NCI-H1694 (cell line): ENCODE measurements at places on chromosomes 7 and 10.
A peak's percentile ranks its signal among the peaks of the same experiment; 100 is the strongest.

DNA sequence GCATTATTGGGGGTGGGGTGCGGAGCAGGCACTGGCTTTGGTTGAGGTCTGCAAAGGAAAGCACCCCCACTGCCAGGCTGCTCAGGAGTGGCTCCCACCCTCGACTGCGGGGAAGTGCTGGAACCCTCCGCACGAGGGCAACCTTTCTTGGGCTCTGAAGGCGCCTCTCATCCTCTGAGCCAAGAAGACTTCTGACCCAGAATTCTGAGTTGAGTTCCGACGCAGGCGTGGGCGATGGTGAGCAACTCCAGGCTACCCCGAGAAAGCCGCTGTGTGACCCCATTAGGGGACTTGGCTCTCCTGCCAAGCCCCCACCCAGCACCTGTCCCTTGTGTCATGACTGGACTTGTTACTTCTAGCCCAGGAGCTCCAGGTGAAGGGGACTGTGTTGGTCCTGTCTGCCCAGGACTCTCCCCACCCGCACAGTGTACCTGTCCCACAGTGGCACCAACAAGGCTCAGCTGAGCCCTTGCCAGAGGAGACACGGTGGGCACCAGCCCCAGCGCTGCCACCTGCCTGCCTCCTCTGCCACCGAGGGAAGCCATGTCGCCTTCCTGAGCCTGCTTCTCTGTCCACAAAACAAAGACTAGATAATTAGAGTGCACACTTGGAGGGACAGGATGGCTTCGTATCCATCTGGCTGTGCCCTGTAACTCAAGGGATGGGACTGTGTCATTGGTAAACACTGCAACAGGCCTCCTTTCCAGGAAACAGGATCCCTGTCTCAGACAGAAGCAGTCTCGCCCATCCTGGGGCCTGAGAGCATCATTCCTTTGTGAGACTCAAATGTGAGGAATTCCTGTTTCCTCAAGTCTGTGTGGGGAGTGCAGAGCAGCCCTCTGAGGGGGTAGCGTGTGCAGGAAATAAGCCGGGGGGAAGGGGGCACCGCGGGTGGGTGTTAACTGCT lies 128.8 kb downstream of the LHPP start:
- DNase-seq, result no peak

DNA sequence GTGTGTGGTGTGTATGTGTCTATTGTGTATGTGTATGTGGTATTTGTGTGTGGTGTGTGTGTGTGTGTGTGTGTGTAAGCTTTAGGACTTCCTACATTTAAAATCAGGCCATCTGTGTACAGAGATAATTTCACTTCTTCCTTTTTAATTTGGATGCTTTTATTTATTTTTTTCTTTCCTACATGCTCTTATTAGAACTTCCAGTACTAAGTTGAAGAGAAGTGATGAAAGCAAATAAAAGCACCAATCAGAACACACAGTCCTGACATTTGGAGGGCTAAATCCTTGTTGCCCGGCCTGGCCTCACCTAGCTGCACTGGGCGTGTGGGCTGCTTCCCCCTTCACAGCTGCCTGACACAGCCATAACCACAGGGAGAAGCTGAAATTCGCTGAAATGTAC lies 3.8 kb upstream of the MRC1 start:
- no peak for DNase-seq

GRCh38 chr10:124464028-124464965 lies 2.7 kb downstream of the LHPP start:
- DNase-seq, result no peak

GRCh38 chr10:91006001-91006751 lies 85.3 kb upstream of the ANKRD1 start:
- peak; percentile 46 for DNase-seq

- no peak for DNase-seq
These were observed 288.0 kb upstream of the LRGUK start for GRCh38 chr7:133839121-133839520.

DNA sequence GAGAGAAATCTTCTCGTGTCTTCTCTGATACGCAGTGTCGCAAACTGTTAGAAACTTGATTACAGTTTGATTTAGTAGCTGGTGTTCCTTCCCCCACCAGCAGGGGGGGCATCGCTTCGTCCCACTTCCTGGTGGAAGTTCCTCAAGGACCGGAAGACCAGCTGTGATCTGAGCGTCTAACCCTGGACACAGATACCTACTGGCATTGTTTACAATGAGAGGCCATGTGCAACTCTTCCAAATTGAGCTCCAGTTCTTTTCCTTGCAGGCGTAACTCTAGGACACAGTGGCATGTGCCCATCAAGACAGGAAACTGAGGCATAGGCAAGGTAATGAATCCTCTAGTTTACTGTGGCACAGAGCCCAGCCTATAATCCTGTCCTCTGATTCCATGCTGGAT lies 219.0 kb downstream of the CCDC3 start:
- peak; percentile 3 for DNase-seq

DNA sequence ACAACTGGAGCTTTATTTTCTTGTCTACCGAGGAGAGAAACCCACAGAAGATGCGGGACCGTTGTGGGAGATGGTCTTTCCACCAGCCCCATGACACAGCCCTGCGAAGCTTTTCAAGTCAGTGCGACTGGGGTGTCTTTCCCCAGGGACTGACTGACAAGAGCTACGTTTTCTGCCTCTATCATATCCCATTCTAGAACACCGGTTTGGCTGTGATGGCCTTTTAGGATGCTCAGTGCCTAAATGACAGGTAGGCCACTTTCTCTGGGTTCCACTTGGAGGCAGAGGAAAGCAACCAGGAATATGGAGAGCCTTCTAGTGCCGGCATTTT lies 16.9 kb downstream of the SLC13A4 start:
- no peak for DNase-seq

DNA sequence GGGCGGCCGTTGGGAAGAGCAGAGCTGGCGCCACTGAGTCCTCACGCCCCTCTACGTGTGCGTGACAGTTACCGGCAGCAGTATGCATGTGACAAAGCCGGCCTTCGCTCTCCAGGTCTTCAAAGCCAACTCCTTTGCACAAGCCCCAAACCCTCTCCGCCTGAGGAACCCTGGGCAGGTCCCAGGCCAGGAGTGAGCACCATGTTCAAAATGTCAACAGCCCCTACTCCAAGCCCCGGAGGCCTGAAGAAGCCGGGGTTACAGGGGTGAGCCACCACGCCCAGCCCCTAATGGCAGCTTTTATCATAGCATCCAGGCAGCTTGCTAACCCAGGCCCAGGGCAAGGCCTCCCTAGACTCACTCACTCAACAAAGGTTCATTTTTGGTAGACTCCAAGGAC lies 70.8 kb downstream of the OAT start:
- no peak for DNase-seq

DNA sequence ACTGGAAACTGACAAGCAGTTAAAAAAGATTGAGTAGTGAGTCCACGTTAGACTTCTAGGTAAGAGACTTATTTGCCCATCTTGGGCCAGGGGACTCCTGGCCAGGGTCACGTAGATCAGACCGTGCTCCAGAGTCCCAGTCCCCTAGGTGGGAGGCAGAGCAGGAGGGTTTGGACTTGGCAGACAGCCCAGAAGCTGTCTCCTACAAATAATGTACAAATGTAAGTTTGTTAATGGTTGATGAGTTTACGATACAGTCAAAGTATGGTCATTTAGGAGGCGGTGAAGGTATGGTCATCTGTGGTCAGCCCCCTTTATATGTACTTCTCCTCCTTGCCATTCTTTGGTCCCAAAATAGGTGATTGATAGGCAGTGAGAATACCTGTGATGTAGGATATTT lies 28.2 kb downstream of the INPP5F start:
- no peak for DNase-seq

GRCh38 chr10:100912013-100912604 lies 654 bp upstream of the SLF2 start:
- peak; percentile 33 for DNase-seq

DNA sequence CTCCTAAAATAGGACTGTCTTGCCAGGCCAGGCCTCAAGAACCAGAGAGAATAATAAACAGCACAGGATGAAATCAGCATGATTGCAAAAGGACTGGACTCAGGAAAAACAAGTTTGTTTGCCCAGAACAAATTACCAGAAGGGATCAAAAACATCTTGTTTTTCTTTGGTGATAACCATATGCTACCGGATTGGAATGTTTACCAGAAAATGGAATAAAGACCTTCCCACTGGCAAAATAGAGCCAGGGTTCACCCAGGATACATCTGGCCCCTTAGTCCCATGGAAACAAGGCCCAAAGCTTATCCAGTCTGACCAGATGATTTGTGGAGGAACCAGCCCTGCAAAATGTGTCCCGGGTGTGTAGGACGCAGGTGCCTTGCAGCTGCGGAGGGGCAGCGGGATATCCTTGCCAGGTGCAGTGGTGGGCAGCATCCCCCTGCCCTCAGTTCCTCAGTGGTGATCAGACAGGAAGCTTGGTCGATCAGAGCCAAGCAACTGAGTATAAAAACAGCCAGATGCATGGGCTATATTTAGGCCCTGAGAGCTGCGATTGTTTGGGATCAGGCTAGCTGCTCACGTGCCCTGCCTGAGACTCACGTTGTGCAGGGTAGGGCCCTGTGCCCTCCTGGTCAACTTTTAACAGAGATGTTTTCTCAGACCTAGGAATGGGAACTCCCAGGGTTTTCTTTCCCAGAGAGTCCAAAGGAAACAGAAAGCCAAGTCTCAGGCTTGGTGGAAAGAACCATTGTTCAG lies 4.6 kb upstream of the ZNF22 start:
- DNase-seq, result peak; percentile 12

DNA sequence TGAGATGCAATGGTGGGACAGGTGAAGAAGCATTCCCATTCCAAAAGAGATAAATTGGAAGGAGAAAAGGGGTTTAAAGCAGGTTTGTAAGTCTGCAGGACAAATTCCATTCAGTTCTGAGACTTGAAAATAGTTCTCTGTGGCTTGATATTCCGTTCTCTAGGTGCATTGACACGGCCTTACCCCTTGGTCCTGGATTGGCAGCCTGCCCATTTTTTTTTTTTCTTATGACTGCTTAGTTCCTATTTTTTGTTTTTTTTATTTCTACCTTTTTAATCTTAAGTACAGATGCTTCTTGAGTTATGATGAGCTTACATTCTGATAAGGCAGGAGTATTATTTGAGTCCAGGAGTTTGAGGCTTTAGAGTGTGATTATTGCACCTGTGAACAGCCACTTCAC lies 70.6 kb downstream of the MLLT10 start:
- no peak for DNase-seq

- no peak for DNase-seq
These were observed 85.3 kb downstream of the EGFR start for GRCh38 chr7:55104123-55104522.

- no peak for DNase-seq
These were observed 208.6 kb upstream of the KIAA1217 start for GRCh38 chr10:24000271-24000813.

DNA sequence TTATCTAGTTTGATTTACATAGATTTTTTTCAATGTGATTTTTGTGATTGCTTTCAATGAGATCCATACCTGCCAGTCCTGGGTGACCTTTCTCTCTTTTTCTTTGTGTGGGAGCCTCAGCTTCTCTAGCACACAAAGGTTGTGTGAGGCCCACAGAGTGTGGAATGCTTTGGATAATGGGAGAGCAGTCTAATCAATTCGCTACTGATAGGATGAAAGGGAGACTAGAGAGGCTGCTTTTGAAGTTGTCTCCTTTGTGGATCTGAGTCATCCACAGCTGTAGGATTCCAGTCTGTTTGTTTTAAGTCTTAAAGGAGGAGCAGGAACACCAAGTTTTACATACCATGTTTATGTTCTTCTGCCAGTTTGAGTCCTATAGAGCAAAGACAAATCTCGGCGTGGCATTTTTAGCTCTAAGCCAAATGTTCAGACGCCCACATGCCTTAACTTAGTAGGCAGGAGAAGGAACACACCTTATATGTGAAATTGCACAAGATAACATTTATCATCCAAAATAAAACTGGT lies 330.0 kb downstream of the ARL4A start:
- DNase-seq, result no peak

- DNase-seq, result no peak
These were observed 57.0 kb downstream of the DNAJC12 start for GRCh38 chr10:67780759-67781538.

GRCh38 chr7:124515106-124515830 lies 250.3 kb downstream of the GPR37 start:
- no peak for DNase-seq

DNA sequence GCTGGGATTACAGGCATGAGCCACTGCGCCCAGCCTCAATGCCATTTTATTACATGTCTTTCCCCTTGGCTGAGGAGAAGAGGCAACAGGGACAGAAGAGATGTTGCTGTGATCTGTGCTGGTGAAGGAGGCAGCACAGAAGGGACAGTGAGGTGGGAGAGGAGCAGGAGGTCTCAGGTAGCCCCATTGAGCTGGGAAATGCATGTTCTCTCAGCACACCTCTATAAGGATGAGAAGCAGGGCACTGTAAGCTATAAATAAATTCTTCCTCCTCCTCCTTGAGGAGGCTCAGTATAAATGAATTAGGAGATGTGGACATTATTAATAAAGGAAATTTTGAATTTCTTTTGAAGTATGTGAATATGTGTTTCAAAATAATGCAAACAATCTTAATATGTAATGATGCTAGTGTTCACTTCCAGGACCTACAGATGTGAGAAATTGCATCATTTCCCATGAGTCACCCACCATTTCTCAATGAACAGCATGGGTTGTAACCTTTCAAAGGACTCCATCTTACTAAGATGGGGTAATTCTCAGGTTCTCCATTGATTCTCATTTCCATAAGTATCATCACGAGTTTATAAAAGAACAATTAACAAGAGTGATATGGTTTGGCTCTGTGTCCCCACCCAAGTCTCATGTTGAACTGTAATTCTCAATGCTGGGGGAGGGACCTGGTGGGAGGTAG lies 88.9 kb upstream of the ODAD2 start:
- DNase-seq, result no peak

- DNase-seq, result no peak
These were observed 737 bp downstream of the ZMIZ1 start for GRCh38 chr10:79069325-79070080.

GRCh38 chr10:102752266-102752930 lies 8.7 kb downstream of the WBP1L start:
- no peak for DNase-seq

DNA sequence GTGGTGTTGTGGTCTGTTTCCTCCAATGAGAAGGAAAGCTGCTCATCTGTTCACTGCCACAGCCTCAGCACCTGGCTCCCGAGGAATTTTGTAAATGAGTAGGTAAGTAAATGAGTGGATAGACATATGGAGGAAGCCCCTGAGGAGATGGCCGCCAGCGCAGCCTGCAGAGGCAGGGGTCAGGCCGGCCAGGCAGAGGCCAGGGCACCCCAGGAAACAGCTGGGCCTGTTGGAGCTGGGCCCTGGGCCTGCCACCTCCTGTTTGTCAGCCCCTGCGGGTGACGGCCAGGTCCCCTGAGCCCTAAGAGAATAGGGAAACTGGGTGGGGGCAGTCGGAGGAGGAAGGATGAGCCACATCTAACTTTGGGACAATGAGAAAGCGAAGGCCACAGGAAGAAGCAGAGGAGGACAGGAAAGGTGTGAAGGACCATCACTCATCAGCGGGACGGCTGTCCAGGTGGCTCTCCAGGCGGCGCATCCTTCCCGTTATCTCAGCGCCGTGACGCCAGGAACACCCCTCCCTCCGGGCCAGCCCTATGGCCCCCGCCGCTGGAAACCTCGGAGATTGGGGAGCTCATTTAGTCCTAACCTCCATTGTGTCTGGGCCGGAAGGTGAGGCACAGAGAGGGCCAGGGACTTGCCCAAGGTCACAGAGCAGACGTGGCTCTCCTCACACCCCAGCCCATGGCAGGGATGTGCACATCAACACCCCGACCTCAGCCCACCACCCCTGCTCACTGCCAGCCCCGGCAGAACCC lies 142.3 kb upstream of the UNC5B start:
- DNase-seq, result no peak
